ENCODE measurements at places on chromosomes 7 and 10. TPM values are rescaled to one million over a fixed set of nuclear protein-coding genes. Genes with fewer than 3 reads are reported as not detected.

DNA sequence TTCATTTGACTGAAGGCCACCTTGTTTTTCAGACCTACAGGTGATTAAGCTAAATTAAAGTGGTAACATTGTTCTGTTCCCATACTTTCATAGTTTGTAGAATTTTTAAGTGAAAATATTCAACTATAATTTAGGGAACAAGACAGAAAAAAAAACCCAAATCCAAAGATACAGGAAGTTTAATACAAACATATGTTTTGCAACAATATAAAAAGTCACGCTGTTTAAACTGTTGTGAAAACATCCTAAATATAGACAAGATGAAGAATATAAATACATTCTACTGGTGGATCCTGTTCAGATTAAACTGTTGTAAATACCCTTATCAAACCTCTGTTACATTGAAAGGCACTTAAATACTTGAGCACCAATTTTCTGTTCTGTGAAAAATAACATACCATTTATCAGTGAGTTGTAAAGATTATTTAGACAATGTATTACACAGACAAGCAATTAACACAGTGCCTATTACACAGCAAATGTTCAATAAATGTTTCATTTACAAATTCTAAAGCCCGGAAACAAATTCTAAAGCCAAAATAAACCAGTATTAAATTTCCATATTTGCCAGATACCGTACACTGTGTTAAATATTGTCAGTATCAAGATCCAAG lies 14.2 kb downstream of the ASZ1 start:
- DNase-seq = no peak

ADAM8 gene
- total RNA-seq = 2.9 TPM

- DNase-seq = no peak
Observed at GRCh38 chr7:146741911-146742310, 625.3 kb downstream of the CNTNAP2 start.

CYP2W1 gene
- total RNA-seq = not detected

GRCh38 chr10:5574642-5575131 lies 49.9 kb downstream of the CALML3 start:
- DNase-seq = no peak
